Fibroblast of skin of abdomen (primary cell): ENCODE measurements at places on chromosomes 12 and 14.

DNA sequence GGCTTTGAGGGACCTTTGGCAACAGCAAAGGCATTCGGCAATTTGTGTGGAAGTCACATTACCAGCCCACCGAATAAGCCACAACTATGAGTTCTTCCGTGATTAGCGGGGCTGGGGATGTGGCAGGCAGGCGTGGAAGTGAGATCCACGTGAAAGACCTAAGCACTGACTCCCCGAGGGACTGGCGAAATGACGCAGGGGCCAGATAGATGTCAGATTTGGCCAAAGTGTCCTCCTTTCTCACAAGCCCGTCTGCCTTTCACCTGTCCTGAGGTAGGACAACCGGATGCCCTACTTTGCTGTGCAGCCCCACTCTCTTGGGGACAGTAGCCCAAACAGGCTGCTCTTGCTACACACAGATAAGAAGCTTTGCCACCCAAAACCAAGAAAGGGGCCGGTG is 54.5 kb downstream of the DPF3 start:
- DNase-seq, result no peak

DNA sequence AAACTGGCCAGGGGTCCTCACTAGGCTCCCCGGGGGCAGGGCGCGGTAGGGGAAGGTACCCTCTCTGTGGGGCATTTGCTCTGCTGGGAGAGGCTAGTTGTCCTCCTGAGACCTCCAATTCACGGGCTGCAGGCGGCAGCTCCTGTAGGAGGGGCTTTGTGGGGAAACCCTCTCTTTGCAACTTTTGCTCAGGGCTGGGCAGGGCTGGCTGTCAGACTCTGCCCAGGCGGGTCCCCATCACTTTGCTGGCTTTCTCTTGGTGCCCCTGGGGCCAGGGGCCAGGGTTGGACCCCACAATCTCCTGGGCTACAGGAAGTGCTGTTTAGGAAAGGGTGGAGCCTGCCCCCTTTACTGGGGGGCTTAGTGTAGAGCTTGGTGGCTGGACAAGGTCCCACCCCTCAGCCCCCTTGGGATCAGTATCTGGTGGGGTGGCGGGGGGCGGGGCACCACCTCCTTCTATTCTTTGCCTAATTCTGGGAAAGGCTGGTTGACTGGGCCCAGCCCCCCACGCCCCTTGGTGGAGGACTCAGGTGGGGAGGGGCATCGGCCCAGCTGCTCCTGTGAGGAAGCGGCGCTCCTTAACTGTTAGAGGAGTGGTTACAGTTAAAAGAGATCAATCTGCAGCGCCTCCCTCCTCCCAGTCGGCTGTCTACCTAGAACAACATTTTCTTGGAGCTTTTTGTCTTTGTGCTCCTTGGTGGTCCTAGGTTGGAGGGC is 918.7 kb downstream of the AACS start:
- no peak for DNase-seq

DNA sequence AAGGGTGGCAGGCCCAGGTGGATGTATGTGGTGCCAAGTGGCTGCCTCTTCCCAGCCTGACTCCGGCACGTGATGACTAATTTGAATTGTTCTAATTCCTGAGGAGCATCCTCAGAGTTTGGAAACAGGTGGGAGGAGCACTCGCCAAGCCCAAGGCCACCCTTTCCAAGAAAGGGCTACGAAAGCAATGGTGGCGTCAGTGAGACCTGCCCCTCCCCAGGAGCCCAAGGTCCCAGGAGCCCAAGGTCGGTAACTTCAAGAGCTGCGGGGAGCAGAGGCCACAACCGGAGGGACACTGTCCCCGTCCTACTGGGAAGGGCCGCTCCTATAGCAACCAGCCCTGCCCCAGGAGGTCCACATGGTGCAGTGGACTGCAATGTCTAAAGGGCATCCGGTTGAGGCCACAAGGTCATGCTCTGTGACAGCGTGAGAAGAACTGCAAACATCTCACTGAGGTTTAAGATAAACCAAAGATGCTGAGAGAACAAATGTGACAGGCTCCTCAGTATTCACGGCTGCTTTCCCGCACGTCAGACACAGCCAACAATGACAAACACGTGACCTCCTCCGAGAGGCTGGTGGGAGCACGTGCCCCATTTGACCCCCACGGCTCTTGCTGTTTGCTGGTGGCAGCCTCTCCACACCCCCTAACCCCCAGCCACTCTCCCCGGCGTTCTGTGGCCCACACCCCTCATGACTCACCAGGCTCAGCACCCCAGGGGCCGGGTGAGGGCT is 79.6 kb downstream of the ITPK1 start:
- DNase-seq, result peak; percentile 34

GRCh38 chr12:117572755-117573154 is 211.3 kb upstream of the NOS1 start:
- DNase-seq, result no peak

- no peak for DNase-seq
Measured at GRCh38 chr12:125271892-125272291, 206.7 kb downstream of the AACS start.

GRCh38 chr12:100554608-100555077 is 18.8 kb upstream of the GAS2L3 start:
- peak; percentile 78 for DNase-seq

- no peak for DNase-seq
Measured at GRCh38 chr14:57686304-57686703, 179.6 kb downstream of the SLC35F4 start.

- DNase-seq, result no peak
Measured at GRCh38 chr12:89845366-89845765, 136.7 kb upstream of the ATP2B1 start.

- no peak for DNase-seq
Measured at GRCh38 chr14:67140556-67140955, 48.7 kb upstream of the GARIN2 start.

GRCh38 chr14:76763096-76764041 is 2.1 kb downstream of the VASH1 start:
- peak; percentile 29 for DNase-seq

GRCh38 chr12:57834086-57834876 is 12.2 kb downstream of the CTDSP2 start:
- DNase-seq, result no peak

DNA sequence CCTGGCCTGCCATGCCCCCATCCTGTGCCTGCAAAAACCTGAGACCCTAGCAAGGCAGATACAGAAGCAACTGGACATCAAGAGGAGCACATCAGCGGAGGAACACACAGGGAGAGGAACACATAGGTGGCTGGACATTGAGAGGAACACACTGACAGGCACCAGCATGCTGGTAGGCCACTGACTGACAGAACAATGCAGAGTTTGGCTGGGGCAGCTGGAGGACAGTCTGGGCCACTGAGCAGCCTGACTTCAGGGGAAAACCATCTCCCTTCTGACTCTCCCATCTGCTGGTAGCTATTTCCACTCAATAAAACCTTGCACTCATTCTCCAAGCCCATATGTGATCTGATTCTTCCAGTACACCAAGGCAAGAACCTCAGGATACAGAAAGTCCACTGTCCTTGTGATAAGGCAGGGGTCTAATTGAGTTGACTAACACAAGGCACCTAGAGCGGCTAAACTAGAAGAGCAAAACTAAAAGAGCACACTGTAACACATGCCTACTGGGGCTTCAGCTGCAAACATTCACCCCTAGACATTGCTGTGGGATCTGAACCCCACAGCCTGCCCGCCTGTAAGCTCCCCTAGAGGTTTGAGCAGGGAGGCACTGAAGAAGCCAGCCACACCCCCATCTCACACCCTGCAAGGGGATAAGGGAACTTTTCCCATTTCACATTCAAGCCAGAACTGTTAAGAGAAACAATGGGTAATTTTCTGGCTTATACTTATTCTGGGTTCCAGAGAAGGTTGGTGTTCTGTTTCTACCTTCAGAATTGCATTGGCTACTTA is 22.1 kb downstream of the CLECL1 start:
- no peak for DNase-seq

GRCh38 chr12:54521293-54522060 is 23.9 kb downstream of the NCKAP1L start:
- no peak for DNase-seq

- no peak for DNase-seq
Measured at GRCh38 chr14:56650048-56650447, 70.5 kb downstream of the TMEM260 start.

DNA sequence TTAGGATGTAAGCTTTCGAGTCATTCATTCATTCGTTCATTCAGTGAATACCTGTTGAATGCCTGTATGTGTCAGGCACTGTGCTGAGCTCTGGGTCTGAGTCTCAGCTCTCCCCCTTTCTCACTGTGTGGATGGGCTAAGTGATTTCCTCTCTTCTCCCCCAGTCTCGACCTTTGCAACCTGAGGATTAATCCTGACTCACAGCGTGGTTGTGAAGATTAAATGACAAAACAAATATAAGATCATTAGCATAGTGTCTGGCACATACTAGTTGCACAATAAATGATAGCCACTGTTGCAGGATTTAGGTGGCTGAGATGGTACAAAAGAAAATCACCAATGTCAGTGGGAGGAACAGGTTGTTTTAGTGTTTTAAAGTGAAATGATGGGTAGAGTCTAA is 136.7 kb downstream of the GPR135 start:
- no peak for DNase-seq

- no peak for DNase-seq
Measured at GRCh38 chr12:115297445-115297844, 613.5 kb upstream of the TBX3 start.
